Mammary epithelial cell (primary cell): ENCODE measurements at places on chromosomes 4 and X. TPM values are rescaled to one million over a fixed set of nuclear protein-coding genes. Genes with fewer than 3 reads are reported as not detected.
A peak's percentile ranks its signal among the peaks of the same experiment; 100 is the strongest.

The CFP gene
- polyA plus RNA-seq, result 0.06 TPM

The APBB2 gene
- 60.8 TPM for polyA plus RNA-seq

DNA sequence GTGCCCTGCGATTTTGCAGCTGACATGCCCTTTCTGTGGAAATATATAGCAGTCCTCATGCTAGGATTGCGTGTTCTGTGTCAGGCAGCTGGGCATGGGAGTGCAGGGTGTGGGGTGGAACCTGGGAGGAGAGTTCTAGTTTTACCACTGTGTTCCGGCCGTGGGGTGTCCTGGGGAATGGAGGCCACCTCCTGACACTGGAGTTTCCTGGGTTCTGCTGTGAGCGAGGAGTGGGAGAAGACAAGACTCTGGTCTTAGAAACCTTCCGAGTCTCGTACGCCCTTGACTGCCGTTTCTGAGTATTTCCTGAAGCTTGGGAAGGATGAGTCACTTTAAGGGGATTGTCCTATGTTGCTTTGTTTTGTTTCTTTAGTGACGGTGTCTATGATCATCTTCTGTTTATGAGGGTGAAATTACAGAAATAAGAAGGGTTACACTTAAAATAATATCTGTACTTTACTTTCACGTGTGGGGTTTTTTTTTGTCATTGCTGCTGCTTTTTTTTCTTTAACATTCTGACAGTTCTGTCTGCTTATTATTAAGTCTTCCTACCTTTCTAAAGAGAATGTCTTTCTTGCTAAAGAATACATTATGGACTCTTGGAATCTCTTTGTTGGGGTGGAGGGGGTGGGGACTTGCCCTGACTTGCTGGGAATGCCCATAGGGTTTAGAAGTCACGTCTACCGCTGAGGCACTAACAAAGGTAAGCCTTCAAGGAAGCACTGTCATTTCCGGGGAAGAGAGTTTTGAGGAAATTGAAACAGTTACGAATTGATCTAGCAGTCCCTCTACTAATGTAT, 19.1 kb downstream of the CD99 start:
- peak; percentile 97 for DNase-seq

- DNase-seq, result peak; percentile 67
These were observed 28.6 kb downstream of the FAM241A start for GRCh38 chr4:112173593-112174558.

DNA sequence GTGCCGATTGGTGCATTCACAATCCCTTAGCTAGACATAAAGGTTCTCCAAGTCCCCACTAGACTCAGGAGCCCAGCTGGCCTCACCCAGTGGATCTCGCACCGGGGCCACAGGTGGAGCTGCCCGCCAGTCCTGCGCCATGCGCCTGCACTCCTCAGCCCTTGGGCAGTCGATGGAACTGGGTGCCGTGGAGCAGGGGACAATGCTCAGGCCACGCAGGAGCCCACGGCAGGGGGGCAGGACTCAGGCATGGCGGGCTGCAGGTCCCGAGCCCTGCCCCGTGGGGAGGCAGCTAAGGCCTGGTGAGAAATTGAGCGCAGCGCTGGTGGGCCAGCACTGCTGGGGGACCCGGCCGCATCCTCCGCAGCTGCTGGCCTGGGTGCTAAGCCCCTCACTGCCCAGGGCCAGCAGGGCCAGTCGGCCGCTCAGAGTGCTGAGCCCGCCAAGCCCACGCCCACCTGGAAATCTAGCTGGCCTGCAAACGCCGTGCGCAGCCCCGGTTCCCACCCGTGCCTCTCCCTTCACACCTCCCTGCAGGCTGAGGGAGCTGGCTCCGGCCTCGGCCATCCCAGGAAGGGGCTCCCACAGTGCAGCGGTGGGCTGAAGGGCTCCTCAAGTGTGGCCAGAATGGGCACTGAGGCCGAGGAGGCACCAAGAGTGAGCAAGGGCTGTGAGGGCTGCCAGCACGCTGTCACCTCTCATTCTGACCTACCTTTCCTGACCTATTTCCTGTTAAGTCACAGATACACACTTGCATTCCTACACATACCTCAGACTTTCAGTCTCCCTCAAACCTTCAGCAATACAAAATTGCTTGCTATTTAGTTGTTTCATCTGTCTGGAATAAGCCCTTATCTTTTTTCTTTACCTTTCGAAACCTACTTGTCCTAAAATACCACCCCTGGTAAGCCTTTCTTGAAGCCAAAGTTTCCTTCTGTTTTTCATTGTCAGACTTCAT, 20.7 kb downstream of the UBE2K start:
- DNase-seq, result no peak

DNA sequence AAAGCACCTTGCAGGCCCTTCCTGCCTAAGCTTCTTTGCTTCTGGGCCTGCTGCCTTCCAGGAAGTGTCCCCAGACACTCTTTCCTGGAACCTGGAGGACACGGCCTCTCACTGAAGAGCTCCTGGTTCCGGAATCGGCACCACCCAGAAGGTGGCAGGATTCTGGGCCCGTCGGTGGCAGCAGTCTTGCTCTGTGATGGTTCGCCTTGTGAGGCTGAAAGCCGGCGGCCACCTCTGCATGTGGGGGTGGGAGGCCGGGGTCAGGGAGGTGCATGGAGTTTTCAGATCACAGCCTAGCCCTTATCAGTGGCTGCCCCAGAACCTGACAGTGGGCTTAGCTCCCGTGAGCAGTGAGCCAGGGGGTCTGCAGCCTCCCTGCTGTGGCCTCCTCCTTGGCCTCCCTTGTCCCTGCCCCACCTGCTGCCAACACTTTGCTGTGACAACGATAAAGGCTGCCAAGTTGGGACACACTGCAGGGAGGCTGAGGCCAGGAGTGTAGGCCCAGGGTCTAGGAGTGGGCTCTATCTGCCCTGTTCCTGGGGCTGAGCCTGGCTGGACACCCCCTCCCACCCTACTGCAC, 30.8 kb upstream of the GPR78 start:
- no peak for DNase-seq
